SIG-M5 (cell line): ENCODE measurements at places on chromosomes 12 and 14.

DNA sequence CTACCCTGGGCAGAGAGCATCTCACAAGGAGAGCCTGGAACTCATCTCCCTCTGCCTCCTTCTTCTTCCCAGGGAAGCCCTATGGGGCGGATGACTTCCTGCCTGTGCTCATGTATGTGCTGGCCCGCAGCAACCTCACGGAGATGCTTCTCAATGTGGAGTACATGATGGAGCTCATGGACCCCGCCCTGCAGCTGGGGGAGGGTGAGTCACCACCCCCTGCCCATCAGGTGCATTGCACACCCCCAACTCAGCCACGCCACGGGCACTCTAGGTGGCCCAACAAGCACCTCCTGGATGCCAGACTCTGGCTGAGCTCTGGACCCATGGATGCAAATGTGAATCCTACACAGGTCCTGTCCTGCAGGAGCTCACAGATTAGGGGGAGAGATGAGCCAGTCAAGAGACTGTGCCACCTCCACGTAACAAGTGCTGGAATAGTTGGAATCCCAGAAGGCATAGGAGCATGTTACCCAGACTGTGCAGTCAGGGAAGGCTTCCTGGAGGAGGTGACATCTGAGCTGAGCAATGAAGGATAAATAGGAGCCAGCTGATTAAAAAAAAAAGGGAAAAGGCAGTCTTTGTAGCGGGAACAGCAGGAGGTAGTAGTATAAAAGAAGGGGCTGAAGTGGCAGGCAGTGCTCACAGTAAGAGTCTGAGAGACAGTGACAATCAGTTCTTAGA, 71.9 kb downstream of the LGMN start:
- DNase-seq, result no peak

GRCh38 chr14:91501951-91502930, 7.9 kb downstream of the PPP4R3A start:
- no peak for DNase-seq

- no peak for DNase-seq
These were observed 33.0 kb downstream of the UBR7 start for GRCh38 chr14:93239869-93240677.

DNA sequence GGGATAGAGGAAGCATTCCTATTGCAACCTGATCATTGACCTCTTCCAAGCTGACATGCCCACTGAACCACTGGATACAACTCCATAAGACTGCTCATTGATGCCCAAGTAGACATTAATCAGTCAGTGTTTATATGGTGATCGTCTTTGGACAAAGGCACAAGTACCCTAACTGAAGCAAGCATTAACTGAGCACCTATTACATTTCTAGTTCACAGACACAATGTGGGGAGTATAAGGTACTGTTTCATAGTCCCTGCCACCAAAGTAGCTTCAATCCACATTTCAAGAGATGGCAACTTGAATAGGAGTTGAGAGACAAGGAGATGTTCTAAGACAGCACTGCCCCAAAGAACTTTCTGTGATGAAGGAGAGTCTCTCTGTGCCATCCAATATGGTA, 10.9 kb upstream of the COL2A1 start:
- no peak for DNase-seq

DNA sequence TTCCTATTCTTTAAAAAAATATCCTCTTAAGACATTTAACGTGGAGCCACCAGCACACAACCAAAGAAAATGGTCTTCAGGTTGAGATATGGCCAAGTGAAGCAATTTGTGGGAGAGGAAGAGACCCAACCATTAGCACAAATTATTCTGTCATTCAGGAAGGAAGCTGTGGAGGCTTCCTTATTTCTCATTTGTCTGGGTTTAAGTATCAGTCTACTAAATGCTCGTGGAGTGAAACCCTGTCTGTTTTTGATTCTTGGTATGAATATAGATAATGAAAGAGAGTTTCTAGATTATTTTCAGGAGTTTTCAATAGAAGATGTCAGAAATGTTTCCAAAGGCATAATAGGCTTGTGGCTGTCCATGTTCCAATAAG, 125.1 kb downstream of the GPR65 start:
- no peak for DNase-seq
